Aortic smooth muscle cell (primary cell): ENCODE measurements at places on chromosomes 6 and 20. TPM values are rescaled to one million over a fixed set of nuclear protein-coding genes. Genes with fewer than 3 reads are reported as not detected.

The PKHD1 gene
- total RNA-seq = not detected in 2 replicates

The PRDM13 gene
- not detected in 2 replicates for total RNA-seq

The SEC63 gene
- total RNA-seq = 21.0 and 29.3 TPM in 2 replicates

The C20orf141 gene
- total RNA-seq = not detected in 2 replicates

The SLC22A3 gene
- total RNA-seq = 0.92 and 3.4 TPM in 2 replicates

The TBX18 gene
- 31.6 and 34.4 TPM in 2 replicates for total RNA-seq

The LTA gene
- not detected in 2 replicates for total RNA-seq

The FKBP1C gene
- total RNA-seq = 0.79 and 1.1 TPM in 2 replicates

The TMEM14C gene
- 91.6 and 99.3 TPM in 2 replicates for total RNA-seq

The RTN4IP1 gene
- 4.7 and 6.7 TPM in 2 replicates for total RNA-seq

The PM20D2 gene
- total RNA-seq = 4.5 and 4.6 TPM in 2 replicates

The GSTA1 gene
- not detected in 2 replicates for total RNA-seq

The KIF25 gene
- total RNA-seq = not detected in 2 replicates

The AMD1 gene
- total RNA-seq = 31.6 and 36.9 TPM in 2 replicates

The SPATA2 gene
- total RNA-seq = 1.1 and 1.2 TPM in 2 replicates

The PRR18 gene
- not detected in 2 replicates for total RNA-seq

The PFDN4 gene
- total RNA-seq = 75.2 and 128 TPM in 2 replicates

The TINAG gene
- total RNA-seq = not detected in 2 replicates

The CEBPB gene
- 22.1 and 28.8 TPM in 2 replicates for total RNA-seq

The CCM2L gene
- total RNA-seq = 0.37 and 0.53 TPM in 2 replicates

The BEND3 gene
- 0.93 and 1.2 TPM in 2 replicates for total RNA-seq

The GPR63 gene
- total RNA-seq = under 0.01 and 0.06 TPM in 2 replicates
